ENCODE measurements at places on chromosomes 2 and 18.

DNA sequence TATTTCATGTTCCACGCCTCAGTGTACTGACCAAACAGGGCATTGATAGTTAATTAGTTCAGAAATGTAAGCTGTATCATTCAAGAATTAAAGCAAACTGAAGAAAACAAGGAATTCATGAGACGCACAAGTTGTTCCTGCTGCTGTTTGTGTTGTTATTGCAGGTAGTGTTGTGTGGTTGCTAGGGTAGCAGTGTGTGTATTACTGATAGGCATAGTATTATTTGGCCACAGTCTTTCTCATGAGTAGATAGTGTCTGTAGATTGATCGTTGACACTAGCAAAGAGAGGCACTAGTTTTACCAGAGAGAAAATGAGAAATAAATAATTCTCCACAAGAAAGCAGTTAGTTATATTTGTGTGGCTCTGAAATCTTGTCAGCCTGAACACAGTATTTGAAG is 548.6 kb downstream of the LRP1B start:
- DNase-seq = no peak

DNA sequence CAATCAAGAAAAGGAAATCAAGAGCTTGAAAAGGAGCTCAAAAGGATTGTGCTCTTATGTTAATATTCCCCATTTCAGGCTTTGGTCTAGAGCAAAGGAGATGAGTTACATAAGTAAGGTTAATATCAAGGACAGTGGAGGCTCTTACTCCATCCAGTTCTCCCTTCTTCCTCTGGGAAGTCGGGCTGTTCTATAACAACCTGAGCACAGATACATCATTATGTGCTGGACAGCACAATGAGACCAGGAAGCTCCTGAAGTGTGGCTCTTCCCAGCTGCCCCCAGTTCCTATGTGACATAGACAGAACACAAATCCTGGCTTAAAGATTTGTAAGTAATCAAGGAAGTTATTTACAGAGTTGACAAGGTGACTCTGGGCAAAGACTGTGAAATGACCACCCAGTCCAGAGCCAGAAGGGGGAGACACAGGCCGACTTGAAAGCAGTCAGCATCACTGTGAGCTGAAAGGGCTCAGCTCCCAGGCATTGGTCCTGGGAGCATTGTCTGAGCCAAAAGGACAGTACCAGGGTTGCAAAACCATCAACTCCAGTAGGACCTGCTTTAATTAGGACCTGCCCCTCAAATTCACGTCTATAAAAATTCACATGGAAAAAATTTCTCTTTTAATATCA is 917.6 kb upstream of the ACVR2A start:
- DNase-seq = peak; percentile 5

- DNase-seq = no peak
Measured at GRCh38 chr18:70322928-70323327, 34.1 kb downstream of the SOCS6 start.

GRCh38 chr18:22179631-22180030 is 10.2 kb downstream of the GATA6 start:
- no peak for DNase-seq

DNA sequence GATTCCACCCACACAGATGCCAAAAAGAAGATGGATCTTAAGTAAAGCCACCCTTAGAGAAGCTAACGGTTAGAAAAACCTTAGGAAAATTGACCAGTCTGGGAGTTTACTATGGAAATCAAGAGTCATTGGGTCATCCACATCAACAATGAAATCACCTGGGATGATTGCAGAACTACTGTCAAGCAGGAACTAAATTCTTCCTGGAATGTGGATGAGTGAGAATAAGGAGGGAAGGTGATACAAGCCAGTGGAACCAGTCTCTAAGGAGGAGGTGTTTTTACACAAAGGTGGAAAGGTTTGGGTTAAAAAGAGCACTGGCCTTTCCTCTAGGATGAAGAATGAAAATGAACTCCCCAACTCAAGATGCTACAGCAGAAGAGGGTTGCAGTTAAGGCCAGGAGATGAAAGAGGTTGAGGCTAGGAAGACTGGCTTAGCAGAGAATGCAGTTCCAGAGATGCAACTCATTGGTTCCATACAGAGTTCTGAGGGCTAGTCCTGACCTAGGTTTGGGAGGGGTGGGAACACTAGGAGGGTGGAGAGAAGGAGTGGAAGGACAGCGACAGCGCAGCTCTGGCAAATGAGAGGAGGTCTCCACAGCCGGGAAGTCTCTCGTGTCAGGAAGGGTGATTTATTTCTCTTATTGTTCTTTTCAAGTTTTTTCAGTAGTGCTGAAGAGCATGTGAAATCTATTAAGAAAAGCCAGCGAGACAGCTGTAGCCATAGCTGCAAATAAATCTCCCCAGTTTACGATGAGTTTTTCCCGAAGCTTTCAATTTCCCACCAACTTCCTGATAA is 27.7 kb upstream of the KDM3A start:
- no peak for DNase-seq

- no peak for DNase-seq
Measured at GRCh38 chr2:36756438-36756837, 59.9 kb downstream of the VIT start.

DNA sequence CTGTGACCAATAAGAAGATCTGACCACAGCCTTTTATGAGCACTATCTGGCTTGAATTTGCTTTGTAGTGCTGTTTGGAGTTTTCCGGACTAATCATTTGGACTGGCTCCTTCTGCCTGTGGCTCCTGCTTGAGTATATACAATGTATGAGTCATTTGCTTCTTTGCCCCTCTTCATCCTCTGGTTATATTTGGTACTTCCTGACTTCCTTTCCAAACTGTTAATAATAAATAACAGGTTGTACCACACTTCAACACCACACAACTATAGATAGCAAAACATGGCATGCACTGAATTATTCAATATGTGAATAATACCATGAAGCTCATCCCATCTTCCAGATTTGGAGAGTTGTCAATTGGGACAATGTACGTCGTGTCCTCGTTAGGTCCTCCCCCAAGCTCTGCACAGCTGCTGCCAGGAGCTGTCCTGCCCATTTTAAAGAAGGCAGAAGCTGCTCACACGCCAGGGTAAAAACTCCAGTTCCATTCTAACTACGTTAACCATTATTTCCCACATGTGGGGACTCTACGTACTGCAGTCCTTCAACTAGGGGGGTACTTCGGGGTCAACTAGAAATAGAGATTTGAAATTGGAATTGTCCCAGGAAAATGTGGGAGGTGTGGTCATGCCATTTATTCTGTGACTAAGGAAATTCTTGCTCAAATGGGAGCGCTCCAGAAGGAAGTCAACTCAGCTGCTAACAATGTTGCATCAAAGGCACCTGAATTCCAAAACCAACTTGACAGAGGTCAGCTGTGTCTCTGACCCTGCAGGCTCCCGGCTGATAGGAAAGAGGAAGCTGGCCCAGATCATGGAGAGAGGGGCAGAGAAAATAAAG is 38.1 kb downstream of the ST8SIA5 start:
- DNase-seq = no peak

DNA sequence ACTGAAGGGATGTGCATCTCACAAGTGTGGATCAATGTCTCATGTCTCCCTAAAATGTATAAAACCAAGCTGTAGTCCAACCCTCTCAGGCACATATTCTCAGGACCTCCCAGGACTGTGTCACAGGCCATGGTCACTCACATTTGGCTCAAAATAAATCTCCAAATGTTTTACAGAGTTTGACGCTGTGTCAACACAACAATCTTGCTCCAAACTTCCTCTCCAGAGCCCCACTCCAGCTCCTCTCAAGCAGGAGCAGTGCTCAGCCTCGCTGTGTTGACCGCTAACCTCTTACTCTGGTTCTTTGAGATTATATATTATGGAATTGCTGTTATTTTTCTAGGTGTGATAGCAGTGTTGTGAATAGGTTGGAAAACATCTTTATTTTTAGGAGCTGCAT is 56.2 kb downstream of the CYP27C1 start:
- DNase-seq = no peak

GRCh38 chr18:48182779-48183178 is 226.4 kb downstream of the ZBTB7C start:
- no peak for DNase-seq

DNA sequence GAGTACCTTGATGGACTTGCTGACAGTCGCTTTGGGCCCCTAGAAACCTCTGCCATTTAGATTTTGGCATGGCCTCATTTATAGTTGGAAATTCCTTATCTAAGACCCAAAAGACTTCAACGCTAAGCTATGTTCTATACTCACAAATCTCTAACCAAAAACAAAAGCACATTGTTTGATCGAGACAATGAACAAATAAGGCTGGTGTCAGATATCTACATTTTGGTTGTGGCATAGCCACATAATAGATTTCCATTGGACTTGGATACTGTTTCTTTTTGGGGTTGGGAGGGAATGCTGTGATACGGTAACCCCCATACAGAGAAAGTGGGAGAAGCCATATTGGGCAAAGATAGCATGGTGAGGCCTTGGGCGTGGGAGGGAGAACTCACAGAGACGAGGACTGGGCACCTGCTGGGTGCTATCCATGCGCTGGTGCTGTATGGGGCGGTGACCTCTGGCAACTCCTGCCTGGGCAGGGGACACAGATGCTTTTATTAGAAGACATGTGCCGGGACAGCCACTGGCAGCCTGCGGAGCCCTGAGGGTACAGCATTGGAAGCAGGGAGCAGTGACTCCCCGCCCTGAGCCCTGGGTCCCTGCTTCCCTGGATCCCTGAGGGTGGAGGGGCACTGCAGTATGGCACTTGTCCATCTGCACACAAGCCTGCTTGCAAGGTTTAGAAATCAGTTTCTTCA is 97.1 kb downstream of the ASAP2 start:
- DNase-seq = no peak
